ENCODE measurements at places on chromosomes 2 and 18.
A peak's percentile ranks its signal among the peaks of the same experiment; 100 is the strongest.

DNA sequence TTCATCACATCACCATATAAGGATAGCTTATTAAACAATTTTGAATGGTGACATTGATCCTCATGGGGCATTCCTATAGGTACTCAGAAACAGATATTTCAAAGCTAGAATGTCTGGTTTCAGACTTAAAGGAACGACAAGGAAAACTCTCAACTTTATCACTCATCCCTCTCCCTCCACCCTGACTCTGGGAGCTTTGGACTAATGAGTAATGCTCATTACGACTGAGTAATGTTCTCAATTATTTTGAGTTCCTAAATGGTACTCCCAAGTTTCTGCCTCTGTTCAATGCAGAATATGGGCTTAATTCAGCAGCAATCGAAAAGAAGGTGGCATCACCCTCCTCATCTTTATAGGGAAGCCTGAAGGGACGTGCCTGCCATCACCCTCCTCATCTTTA, 43.4 kb downstream of the RFX8 start:
- no peak for DNase-seq

- DNase-seq, result no peak
Observed at GRCh38 chr18:36153203-36153602, 23.5 kb downstream of the ELP2 start.

DNA sequence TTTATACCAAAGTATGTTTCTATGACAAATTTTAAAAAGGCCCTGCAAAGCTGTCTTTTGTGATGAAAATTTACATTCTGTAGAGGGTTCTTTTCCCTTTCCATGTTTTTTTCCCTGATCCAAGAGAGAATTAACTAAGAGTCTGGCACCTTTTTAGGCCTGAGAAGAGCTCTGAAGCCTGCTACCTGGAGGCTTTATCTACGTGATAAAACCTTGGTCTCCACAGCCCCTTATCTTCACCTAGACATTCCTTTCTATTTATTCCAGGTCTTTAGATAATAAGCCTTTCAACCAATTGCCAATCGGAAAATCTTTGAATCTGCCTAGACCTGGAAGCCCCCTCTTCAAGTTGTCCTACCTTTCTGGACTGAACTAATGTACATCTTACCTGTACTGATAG, 774.1 kb upstream of the LRRTM1 start:
- DNase-seq, result no peak

GRCh38 chr2:98912221-98912851, 23.7 kb downstream of the CRACDL start:
- DNase-seq, result no peak

DNA sequence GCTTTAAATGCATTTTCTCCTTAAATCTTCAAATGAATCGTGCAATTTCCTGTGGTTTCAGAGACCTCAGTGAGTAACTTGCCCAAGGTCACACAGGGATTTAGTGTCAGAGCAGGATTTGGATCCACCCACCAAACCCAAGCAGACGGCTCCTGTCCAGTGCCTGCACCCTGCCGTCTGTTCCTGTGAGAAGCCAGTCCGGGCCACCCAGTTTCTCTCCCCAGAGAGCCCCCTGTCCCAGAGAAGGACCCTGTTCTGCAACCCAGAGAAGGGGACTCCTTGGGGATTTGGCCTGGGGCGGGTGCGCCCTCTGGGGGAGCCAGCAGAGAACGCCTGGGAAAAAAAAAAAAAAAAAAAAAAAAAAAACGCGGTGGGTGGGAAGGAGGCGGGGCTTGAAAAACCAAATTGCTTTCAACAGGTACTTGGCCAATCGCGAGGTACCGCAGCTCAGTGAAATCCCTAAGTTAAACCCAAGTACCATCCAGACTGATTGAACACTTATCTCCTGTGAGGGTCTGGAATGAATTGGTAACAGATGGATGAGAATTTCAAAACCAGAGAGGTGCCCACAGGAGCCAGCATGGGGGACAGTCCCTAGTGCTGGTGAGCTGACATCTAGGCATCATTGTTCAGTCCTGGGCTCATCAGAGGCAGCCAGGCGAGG, 30.9 kb upstream of the REEP1 start:
- DNase-seq, result peak; percentile 65

- DNase-seq, result no peak
Observed at GRCh38 chr2:159446201-159446600, 159.7 kb upstream of the WDSUB1 start.

GRCh38 chr2:100242476-100242875, 79.8 kb downstream of the LONRF2 start:
- DNase-seq, result no peak

DNA sequence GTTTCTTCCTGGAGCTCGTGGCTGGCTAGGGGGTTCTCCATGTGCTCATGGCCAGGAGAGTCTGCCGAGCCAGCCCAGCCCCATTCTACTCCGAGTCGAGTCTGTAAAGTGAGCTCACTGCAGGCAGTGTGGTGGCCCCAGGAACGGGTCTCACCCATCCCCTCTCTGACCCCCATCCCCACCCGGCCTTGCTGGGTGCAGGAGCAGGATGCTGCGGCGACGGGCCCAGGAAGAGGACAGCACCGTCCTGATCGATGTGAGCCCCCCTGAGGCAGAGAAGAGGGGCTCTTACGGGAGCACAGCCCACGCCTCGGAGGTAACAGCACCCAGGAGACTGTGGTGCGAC, 1.4 kb downstream of the ANO7 start:
- DNase-seq, result no peak

DNA sequence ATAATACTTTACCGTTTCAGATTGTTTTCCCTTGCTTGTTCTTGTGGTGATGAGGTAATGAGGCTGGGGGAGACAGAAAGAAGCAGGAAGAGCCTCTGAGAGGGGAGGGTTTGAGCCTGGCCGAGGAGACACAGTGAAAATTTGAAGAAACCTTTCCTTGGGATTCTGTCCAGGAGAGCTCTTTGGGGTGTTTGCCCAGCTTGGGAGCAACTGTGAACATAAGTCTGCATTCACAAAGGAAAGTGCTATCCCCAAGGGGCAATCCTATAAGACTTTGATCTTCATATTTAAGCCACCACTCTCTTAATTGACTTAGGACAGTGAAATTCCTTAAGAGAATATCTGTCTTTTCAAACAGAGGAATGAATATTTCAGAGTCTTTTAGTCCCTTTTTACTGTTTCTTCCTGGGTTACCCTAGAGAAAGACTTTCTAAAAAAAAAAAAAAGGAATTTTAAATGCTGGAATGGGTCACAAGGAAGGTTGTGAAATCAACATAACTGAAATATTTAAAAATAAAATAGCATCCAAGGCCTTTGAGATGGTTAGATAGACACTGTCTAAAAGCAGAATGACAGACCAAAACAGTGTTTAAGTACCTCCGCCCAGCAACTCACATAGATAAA, 52.5 kb upstream of the STAM2 start:
- DNase-seq, result no peak

DNA sequence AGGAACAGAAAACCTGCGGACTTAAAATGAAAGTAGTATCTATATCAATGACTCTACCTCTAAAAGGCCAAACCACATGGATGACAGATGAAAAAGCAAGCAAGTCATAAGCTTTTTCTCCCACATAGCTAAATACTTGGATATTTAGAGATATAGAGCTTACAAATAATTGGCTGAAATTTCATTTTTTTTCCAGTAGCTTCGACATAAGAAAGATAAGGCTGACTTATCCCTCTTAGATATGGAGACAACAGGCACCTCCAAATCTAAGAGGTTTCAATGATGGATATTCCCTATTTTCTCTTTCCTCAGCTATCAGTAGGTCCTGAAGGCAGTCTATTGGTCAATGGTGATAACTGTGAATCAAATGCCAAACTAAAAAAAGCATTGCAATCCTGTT, 460.3 kb downstream of the MEIS1 start:
- no peak for DNase-seq

GRCh38 chr2:12824351-12824777, 107.6 kb downstream of the TRIB2 start:
- DNase-seq, result no peak

- DNase-seq, result no peak
Observed at GRCh38 chr2:77797088-77797487, 274.9 kb upstream of the LRRTM4 start.
